ENCODE measurements at places on chromosomes 4 and X.

DNA sequence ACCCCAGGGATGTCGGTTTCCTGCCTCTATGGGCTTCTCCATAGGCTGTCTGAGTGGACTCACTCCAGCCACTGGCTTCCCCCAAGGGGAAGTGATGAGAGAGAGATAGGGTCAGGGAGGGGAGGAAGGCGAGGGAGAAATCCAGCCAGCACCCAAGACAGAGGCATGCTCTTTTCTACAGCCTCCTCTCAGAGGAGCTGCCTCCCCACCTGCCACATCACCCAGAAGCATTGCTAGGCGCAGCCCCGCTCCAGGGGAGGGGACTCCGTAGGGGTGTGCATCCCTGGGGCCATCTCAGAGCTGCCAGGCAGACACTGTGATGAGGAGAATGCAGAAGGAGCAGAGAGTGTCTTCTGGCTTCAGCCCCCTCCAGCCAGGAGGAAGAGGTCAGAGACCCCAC, 109.5 kb upstream of the NKX1-1 start:
- no peak for DNase-seq

DNA sequence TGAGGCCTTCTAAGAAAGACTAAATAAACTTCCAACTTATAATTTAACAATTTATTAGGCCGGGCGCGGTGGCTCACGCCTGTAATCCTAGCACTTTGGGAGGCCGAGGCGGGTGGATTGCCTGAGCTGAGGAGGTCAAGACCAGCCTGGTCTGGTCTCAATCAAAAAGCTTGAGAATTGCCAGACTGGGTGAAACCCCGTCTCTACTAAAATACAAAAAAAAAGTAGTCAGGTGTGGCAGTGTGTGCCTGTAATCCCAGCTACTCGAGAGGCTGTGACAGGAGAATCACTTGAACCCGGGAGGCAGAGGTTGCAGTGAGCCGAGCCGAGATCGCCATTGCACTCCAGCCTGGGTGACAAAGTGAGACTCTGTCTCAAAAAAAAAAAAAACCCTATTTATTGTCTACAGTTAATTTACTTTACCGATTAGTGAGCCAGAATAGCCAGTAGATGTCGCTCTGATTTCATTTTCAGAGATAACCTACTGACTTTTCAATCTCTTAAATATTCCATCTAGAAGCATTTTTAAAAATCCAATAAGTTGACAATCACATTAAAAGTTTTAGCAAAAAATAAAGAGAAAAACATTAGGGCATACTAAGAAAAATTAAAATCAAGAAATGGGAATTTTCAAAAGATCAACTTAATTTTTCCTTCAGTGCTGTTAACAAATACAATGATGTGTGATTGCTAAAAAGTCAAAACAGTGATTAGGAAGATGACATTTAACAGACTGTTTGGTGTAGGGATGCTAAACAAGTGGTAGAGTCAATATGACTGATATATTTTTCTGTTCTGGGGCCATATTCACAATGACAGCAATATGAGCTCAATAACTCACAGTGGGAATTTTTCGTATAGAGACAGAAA, 4.3 kb upstream of the SHROOM3 start:
- peak; percentile 66 for DNase-seq

DNA sequence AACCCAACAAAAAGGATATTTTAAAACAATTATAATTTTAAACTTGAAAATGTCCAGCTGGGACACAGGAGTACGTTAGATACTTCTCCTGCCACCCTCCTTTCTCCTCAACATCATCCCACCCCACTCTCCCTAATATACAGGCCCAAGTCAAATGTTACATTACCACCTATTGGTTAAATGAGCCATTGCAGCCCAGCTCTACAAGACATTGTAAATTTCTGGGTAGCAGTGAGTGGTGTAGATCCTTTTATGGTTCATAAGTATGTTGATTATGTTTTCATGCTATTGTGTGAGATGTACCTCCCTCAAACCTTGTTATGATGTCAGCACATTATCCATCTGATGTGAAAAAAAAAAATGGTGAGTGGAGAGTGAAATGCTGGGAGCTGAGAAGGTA, 187.1 kb upstream of the BCOR start:
- no peak for DNase-seq

GRCh38 chr4:54099287-54099747, 646 bp upstream of the GSX2 start:
- no peak for DNase-seq

DNA sequence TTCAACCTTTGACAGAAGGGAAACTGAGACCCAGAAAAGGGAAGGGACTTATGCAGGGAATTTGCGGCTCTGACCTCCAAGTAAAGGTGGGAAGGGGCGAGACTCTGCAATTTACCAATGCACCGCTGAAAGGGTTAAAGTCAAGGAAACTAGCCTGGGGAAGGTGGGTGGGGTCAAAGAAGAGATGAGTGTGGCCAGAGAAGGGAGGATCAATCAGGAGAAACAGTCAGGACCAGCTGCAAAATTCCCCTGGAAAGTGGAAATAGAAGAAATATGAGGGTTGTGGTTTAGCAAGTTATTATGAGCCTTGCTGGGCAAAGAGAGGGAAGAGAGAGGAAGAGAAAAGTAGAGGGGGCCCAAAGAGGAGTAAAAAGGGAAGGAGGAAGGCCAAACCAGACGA, 30.5 kb downstream of the STARD8 start:
- DNase-seq, result no peak

GRCh38 chr4:56762484-56763250, 58.8 kb downstream of the SPINK2 start:
- DNase-seq, result no peak

GRCh38 chr4:27775156-27775555, 914.5 kb downstream of the STIM2 start:
- no peak for DNase-seq

- no peak for DNase-seq
Measured at GRCh38 chr4:189600718-189601435, 339.8 kb upstream of the FRG1 start.

- DNase-seq, result no peak
Measured at GRCh38 chr4:158728236-158728635, 5.0 kb upstream of the PPID start.

GRCh38 chr4:42561031-42561430, 95.9 kb downstream of the ATP8A1 start:
- no peak for DNase-seq

- DNase-seq, result peak; percentile 42
Measured at GRCh38 chr4:156898373-156899117, 73.1 kb downstream of the PDGFC start.

GRCh38 chr4:151555151-151555945, 146.4 kb downstream of the FHIP1A start:
- DNase-seq, result peak; percentile 38

GRCh38 chr4:165367040-165367439, 11.8 kb upstream of the CPE start:
- DNase-seq, result no peak

DNA sequence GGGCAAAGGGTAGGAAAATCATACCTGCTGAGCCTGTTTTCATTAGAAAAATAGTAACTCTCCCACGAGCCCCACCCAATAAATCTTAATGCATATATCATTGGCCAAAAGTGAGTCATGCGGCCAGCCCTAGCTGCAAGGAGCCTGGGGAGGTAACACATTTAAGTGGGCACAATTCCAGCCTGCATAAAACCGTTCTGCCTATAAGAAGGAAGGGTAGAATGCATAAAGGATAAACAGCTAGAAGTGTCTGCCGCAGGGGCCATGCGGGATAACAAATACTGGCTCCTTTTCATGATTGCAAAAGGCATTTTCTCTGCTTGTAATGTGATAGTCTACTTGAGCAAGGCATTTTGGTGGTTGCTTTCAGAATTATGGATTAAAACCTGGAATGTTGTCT, 37.1 kb downstream of the EFHC2 start:
- DNase-seq, result peak; percentile 19

DNA sequence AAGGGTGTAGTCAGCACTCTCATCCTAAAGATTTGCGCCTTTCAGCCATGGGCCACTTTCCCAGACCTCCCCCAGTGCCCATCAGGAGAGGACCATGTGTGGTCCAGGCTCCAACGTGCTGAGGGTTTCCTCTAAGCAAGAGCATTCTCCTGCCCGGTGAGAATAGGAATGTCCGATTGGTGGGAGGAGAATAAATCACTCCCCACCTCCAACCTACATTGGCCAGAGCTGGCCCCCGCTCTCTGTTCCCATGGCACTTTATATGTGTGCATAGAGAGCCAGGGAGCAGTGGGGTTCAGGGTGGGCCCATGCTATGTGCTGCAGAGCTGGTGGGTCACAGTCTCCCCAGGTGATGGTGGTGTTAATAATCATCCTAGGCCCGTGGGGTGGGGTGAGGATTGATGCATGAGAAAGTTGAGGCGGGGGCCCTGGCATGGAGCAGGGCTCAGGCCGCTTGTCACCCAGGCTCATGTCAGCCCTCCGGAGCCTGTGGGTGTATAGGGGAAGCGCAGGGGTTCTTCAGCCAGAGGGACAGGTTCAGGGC, 6.8 kb upstream of the SORCS2 start:
- DNase-seq, result no peak

- DNase-seq, result no peak
Measured at GRCh38 chrX:39406799-39407198, 605.5 kb downstream of the MID1IP1 start.

GRCh38 chr4:56742080-56742871, 61.2 kb upstream of the HOPX start:
- DNase-seq, result peak; percentile 38

- DNase-seq, result no peak
Measured at GRCh38 chr4:108449129-108449528, 171.2 kb upstream of the RPL34 start.

GRCh38 chr4:31741326-31741725, 1021.2 kb downstream of the PCDH7 start:
- DNase-seq, result no peak

DNA sequence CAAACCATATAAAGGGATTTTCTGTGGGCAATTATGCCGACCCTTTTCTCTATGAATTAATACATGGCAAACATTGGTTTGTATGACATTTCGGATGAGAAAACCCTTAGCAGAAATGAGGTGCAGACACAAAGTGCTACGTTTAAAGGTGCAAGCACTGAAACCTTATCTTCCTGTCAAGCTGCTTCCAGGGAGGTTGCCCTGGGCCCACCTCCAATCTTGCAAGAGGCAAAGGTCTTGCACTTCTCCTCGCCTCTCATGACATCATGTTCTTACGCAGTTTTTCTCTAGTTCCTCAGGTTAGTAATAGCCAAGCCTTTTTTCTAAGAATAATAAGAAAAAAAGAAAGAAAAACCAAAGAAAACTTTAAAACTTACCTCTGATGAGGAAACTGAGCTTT, 220.1 kb downstream of the DHX15 start:
- no peak for DNase-seq

DNA sequence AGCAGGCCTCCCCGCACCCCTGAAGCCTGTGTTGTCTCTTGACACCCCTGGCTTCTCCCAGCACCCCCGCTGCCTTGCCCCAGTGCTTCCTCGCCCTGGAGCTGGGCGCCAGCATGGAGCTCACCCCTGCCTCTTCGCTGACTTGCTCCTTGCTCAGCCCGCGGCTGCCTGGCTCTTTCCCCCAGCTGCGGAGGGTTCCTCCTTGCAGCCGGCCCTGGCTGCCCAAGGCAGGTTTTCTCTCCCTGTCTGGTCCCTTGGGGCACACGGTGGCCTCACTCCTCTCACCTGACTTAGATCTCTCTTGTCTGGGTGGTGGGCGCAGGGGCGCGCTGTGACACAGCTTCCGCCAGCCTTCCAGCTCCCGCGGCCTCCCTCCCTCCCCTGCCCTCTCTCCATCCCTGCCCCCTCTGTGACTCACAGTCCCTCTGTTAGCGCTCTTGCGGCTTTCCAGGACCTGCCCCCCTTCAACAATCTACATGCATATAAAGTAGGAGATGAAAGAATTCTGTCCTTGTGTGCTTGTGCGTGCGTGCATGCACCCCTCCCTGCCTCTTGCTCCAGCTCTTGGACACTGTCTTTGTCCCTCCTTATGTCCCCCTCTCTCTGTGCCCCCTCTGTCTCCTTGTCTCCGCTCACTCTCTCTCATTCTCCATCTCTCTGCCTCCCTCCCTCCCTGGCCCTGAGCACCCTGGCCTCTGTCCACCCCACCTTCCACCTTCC, 2.2 kb downstream of the PLXNB3 start:
- DNase-seq, result peak; percentile 66

DNA sequence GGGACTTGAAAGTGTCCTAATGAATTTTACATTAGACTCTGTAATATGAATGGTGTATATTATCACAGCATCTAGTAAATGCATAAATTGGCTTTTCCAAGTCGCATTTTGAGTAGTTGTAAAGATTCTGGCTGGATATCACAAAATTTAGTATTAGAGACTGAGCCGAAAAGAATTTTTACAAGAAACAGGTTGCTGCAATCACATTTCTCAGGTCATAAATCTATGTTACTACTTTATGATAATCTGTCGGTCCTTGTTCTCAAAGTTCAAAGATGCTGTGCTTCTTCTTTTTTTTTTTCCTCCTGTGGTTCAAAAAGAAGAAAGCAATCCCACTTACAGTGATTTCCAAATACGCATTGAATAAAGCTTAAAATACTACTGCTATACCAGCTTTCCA, 253.4 kb downstream of the KCNIP4 start:
- DNase-seq, result no peak

DNA sequence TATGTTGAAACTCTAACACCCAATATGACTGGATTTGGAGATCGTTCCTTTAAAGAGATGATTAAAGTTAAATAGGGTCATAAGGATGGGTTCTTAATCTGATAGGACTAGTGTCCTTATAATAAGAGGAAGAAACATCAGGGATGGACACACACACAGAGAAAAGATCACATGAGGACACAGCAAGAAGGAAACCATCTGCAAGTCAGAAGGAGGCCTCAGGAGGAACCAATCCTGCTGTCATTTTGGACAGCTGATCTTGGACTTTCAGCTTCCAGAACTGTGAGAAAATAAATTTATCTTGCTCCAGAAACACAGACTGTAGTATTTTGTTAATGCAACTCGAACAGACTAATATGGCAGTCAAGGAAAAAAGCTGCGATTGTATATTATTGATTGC, 631.5 kb downstream of the PCDH7 start:
- no peak for DNase-seq

DNA sequence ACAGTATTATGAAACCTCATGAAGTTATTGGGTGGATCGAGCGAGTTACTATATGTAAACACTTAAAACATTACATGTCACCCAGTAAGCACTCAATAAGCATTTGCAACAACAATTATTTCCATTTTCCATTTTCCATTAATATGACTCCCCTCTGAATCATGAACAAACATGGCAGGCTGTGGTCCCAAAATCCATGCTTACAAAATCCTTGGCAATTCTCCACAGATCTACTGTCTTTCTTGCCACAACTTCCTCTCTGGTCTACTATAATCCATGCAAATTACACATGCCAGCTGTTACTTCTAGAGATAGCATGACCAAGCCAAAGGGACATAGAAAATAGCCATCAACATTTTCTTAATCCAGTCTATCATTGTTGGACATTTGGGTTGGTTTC, 22.0 kb downstream of the ASB11 start:
- peak; percentile 33 for DNase-seq

- DNase-seq, result peak; percentile 63
Measured at GRCh38 chr4:101020956-101021355, 326.4 kb downstream of the PPP3CA start.

DNA sequence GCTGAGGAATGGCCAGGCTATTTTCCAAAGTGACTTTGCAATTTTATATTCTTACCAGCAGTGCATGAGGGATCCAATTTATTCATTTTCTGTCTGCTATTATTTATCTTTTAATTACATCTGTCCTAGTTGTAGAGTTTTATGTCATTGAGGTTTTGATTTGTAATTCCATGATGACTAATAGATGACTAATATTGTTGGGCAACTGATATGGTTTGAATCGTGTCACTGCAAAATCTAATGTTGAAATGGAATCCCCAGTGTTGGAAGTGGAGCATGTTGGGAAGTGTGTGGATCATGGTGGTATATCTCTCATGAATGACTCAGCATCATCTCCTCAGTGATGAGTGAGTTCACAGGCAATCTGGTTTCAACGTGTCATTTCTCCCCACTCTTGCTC, 201.5 kb downstream of the TBX22 start:
- peak; percentile 78 for DNase-seq

- DNase-seq, result no peak
Measured at GRCh38 chr4:2767705-2768074, 11.6 kb upstream of the TNIP2 start.

All from fibroblast of mammary gland (primary cell).